AG04450 (cell line): ENCODE measurements at places on chromosomes 16 and 17.
A peak's percentile ranks its signal among the peaks of the same experiment; 100 is the strongest.

GRCh38 chr16:22979038-22979437 is 165.1 kb downstream of the HS3ST2 start:
- DNase-seq, result no peak

DNA sequence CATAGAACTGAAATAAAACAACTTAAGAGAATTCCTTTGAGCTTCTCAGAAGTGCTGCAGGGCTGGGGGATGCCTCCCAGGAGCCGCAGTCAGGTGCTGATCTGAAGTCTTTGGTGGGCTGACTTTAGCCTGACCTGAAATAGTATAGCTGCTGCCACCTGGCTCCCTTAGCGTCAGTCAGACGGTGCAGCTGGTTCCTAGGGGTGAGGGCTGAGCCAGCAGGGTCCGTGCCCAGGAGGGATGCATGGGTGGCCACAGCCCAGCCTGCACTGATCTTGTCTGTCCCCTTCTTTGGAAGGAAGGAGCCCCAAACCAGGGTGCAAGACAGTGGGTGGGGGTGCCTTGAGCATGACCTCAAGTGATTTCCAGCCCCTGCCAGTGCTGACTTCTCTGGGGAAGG is 11.5 kb downstream of the MAPT start:
- DNase-seq, result no peak

- DNase-seq, result no peak
These were observed 11.4 kb downstream of the SLC7A6 start for GRCh38 chr16:68275611-68276191.

DNA sequence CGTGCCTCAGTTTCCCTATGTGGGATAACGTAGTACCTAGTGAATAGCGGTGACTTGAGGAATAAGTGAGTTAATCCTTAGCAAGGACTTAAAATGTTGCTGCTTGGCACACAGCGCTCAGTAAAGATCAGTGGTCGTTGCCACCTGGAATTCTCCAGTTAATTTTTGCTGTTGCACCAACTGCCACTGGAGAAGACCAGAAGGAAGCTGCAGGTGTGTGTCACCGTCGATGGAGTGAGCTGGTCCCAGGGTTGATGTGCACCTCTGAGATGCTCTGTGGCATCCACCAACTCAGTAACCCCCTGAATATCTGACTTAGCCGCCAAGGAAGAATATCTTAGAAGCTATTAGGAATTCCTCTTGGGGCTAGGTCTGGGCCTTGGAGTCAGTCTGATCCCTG is 4.1 kb downstream of the ABCC1 start:
- DNase-seq, result no peak

- DNase-seq, result no peak
These were observed 17.4 kb upstream of the MAP3K14 start for GRCh38 chr17:45334231-45334630.

GRCh38 chr17:74923538-74924249 is 379 bp upstream of the OTOP2 start:
- DNase-seq, result no peak

DNA sequence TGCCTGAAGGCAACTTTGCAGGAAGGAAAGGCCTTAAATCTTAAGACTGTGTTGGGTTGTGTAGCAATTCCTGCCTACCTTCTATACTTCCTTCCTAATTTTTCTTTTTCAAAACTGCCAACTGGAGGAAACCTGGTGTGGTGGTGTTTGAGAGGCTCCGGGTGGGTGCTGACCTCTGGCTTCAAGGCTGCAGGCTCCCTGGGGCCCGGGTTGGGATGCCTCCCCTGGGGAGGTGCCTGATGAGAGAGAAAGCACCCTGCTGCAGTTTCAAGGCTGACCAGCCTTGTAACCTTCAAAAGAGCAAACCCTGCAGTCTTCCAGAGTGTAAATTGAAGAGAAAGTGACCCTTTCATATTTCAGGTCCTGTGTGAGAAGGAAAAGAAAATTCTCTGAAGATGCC is 55.9 kb downstream of the MSI2 start:
- no peak for DNase-seq

- no peak for DNase-seq
These were observed 28.8 kb downstream of the PLCG2 start for GRCh38 chr16:81807767-81808358.

DNA sequence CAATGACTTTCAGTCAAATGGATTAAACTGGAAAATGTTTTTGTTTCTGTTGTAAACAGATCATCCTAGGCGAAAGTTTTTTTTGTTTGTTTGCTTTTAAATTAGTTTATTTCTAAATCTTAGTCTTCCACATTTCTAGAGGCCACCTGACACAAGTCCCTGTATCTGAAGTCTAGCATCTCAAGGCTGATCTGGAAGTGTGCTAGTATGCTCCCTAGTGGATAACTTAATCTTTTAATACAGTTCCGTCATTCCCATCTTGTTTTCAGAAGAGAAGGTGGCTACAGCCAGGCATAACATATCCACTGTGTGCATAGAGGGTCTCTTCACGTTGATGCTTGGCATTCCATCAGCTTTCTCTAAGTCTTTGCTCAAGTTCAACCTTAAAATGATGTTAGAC is 7.6 kb downstream of the IFT20 start:
- DNase-seq, result no peak

- DNase-seq, result no peak
These were observed 34.1 kb downstream of the CBFB start for GRCh38 chr16:67063008-67063407.

- DNase-seq, result no peak
These were observed 37.3 kb downstream of the SMG6 start for GRCh38 chr17:2266045-2266864.

DNA sequence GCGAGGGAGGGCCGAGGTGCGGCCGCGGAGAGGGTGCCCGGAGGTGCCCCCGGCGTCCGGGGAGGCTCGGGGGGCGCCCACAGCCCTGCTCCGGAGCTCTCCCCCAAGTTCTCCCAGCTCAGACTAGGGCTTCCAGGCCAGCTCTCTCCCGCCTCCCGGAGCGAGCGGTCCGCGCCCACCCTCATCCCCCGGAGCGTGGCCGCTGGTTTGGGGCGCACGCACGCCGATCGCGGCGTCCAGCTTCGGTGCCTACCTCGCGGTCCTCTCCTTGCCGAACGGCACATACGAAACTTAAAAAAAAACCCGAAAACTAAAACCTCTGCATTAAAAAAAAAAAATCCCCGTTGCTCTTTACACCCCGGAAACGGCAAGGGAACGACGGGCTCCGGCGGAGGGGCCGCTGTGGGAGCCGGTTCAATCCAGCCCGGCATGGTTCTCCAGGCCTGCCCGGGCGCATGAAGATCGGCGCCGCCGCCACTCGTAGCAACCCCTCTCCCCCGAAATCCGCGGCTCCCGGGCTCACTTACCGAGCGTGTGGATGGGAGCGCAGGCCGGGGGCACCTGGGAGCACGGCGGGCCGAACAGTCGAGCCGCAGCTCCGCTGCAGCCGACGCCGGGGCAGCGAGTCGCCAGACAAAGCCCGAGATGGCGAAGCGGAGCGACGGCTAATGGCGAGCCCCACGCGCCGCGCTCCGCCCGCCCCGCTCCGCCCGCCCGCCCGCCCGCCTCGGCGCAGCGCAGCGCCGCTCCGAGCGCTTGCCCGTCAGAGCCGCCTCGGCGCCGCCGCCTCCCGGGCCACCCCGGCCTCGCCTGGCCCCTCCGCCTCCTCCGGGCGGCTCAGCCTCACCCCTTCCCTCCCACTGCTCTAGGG is 973 bp upstream of the UBTF start:
- DNase-seq, result no peak

- DNase-seq, result no peak
These were observed 239 bp upstream of the CA7 start for GRCh38 chr16:66844009-66844341.

GRCh38 chr17:5110816-5111215 is 862 bp downstream of the ZNF232 start:
- no peak for DNase-seq

- DNase-seq, result no peak
These were observed 97.4 kb upstream of the CACNG5 start for GRCh38 chr17:66737524-66737923.

DNA sequence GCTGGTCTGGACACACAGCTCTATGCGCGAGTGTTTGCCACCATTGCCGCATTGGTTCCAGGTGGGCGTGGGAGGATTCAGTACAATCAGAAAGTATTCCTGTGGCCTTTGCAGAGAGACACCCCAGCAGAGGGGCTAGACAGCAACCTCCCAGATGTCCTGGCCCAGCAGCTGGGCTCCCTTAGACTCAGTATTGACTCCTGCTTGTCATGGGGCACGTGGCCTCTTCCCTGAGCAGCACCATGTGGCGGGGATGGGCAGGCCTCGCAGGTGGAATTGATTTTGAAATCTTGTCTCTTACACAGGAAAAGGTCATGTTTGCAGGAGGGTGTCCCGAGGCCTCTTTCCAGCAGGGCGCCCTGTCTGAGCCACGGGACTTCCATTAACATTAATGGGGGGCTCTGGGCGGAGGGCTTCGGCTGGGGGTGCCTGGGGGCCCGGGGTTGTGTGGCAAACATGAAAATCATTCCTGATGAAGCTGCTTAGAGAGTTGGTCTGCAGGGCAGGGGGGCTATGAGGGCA is 96.4 kb downstream of the C16orf78 start:
- DNase-seq, result no peak

DNA sequence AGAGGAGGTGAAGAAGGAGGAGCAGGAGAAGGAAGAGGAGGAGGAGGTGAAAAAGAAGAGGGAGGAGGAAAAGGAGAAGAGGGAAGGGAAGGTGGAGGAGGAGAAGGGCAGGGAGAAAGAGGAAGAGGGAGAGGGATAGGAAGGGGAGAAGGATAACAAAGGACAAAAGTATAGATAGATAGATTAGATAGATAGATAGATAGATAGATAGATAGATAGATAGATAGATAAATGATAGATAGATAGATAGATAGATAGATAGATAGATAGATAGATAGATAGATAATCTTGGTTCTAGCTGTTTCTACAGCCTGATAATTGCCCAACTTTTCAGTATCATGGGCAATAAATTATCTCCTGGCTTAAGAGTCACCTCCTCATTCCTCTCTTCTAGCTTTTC is 296.2 kb upstream of the C16orf82 start:
- no peak for DNase-seq

GRCh38 chr17:42333053-42333452 is 44.8 kb downstream of the STAT5A start:
- no peak for DNase-seq

DNA sequence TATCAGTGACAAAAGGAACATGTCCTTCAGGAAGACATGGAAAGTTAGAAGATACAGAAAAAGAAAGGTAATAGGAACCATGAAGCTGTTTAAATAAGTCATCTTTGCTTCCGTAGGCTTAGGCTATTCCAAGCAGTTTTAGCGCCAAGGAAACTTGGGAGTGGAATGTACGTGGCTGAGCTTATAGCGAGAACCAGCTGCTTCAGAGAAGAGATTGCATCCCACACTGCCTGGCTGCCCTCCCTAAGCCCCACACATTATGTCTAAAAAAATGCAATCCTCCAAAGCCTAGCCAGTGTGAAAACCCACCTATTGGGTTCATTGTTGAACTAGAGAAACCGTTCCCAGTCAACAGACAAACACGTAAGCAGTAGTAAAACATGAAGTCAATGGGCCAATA is 149.9 kb downstream of the SLC39A11 start:
- DNase-seq, result peak; percentile 2

DNA sequence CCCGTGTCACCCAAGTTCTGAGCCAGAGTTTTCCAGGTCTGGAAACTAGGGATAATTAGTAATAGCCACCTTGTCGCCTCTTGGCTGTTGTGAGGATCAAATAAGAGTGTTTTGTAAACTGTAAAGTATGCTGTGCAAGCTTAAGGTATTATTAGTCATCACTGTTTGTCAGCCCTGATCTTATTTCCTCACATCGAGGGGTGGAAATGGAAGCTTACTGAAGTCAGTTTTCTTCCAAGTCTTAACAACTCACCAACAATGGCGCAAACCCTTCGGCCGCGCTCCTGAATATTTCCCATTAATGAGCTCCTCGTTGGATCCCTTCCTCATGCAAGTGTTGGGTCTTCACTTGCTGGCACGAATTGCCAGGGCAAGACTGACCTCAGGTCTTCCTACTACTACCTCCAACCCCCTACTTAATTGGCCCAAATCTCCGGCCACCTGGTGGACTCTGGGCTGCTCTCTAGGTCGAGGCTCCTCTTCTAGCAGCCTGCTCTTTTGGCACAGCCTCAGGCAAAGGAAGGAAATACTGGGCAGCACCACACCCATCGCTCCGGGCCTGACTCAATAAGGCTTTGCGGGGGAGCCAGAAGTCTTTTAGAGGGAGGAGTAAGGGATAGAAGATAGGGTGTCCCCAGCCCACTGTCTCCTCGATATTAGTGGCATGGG is 885 bp upstream of the SLC35B1 start:
- DNase-seq, result no peak

DNA sequence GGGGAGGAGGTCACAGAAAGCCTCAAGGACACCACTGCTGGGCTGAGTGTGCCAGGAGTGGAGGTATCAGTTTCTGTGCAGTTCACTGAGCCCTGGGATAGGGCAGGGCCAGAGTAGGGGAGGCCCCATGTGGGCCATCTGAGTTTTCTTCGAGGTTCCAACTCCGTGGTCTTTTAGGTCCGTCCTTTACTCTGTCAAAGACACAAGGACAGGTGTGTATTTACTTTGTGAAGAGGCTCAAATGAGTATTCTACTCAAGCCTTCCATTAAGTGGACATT is 59.5 kb downstream of the USP22 start:
- DNase-seq, result no peak

DNA sequence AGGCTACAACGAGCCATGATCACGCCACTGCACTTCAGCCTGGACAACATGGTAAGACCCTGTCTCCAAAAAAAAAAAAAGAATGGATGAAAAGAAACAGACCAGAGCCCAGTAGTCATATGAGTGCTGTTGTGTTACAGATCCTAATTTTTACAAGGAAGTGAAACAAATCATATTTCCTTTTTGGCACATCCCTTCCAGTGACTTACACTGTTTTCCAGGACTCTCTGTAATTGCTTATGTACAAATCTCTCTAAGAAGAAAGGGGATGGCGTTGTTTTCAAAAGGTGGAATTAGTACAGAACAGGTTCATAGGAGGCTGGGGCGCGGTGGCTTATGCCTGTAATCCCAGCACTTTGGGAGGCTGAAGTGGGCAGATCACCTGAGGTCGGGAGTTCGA is 19.8 kb upstream of the ZNF594 start:
- DNase-seq, result no peak

GRCh38 chr16:17463335-17463734 is 7.4 kb downstream of the XYLT1 start:
- DNase-seq, result no peak

GRCh38 chr17:46719891-46720290 is 98.6 kb downstream of the WNT3 start:
- DNase-seq, result no peak

DNA sequence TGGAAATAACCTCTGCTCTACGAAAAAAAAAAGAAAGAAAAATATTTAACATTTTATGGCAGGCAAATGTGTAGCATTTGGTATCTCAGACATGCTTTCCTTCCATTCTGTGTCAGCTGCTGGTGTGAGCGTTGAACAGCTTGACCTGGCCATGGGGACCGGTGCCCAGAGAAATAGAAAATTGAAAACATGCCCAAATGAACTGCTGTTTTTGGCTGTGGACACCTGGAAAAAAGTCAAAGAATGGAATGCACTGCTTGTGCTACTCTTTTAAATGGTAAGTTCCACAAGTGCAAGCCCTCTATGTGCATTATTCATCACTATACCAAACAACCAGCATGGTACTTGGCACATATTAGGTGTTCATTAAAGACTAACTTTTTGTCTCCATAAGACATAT is 127.2 kb downstream of the CDH8 start:
- no peak for DNase-seq
